ENCODE measurements at places on chromosomes 16 and 17. TPM values are rescaled to one million over a fixed set of nuclear protein-coding genes. Genes with fewer than 3 reads are reported as not detected.

- no peak for DNase-seq
These were observed 18.2 kb upstream of the METTL2A start for GRCh38 chr17:62405451-62405850.

WNK4 gene
- total RNA-seq, result not detected

RPA1 gene
- total RNA-seq, result 78.5 TPM

DNA sequence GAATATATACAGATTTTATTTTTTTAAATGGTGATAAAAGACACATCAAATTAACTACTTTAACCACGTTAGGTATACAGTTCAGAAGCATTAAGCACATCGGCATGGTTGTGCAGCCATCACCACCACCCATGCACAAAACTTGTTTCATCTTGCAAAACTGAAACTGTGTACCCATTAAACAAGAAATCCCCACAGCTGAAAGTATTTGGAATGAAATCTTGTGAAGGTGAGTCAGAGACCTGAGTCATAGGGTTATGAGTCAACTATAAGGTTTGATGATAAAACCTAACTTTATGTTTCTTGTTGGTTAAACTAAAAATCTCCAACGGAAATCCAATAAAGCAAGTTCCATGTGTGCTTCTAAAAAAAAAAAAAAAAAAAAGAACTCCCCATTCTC is 561.6 kb upstream of the PSMD7 start:
- peak; percentile 96 for DNase-seq

- no peak for DNase-seq
These were observed 4.3 kb downstream of the SDK2 start for GRCh38 chr17:73639932-73640331.

DNA sequence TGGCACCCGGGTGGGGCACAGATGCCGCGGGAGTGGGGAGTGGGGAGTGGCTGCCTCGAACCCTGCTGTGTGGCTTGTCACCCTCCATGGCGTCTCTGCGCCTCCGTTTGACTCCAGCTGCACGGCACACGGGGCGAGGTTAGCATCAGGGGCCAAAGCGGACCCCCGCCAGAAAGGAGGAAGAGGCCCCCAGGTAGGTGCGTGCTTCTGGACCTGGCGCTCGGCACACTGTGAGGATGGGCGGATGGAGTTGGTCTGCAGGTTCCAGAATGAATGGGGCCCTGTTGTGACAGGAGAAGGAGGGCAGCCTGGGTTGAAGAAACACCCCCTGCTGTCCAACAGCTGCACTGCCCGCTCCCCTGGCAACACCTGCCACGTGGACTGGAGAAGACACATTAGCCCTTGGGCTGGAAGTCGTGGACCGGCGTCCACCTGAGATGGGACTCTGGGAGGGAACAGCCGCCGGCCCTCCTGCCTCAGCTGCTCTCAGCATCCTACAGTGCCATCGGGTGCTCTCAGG is 9.4 kb upstream of the FASN start:
- no peak for DNase-seq

DNA sequence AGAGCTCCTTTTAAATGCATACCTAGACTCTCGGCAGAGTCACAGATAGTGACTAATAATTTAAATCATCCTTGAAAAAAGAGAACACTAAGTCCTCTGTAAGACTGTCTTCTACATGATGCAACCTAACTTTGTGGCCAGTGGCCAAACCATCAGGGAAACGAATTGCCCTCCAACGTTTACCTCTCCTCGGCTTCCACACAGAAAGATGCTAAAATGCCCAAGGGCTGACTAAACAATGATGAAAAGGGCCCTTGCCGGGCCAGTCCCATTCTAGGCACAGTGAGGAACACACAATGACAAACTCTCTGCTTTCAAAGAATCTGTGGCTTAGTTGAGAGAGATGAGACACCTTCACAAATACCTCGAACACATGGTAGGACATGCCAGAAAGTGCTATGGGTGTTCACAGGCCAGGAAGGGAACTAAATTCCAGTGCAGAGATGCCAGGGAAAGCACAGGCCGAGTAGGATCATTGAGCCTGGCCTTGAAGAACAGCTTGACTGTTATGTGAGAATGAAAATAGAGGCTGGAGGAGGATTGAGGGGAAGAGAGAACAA is 35.3 kb upstream of the PITPNM3 start:
- DNase-seq, result peak; percentile 98

DNA sequence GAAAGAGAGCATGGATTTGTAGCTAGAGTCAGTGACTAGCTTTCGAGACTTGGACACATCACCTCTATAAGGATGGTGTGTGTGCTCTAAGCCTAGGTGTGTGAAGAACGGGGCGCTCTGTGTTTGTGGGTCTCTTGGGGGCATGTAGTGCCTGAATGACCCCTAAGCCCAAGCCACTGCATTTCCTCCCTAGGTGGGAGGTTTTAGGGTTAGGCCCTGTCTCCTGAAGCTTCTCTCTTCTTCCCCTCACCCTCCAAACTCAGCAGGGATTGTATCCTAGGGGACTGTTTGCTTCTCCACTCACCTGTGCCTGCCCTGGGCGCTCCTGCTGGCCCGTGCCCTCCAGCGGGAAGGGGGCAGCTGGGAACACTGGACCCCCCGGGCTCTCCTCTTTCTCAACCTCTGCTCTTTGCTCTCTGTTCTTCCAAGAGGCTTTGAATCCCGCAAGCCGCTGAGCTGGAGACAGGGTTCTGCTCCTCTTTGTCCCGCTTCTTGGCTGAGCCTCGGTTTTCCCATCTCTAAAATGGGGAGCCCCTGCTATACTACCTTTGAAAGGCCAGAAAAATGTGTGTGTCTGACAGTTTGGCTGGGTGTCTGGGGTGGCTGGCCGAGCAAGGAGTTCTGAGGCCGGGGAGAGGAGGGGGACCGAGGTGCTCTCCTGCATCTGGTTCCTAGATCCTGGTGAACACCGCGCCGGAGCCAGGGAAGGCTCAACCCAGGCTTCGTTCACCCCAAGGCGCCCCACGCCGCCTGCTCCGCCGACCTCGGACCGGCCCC is 810 bp downstream of the CYGB start:
- no peak for DNase-seq

CMTM4 gene
- 81.7 TPM for total RNA-seq

- peak; percentile 23 for DNase-seq
These were observed 275.3 kb downstream of the PARN start for GRCh38 chr16:14354561-14355351.

GRCh38 chr16:50938932-50939331 is 197.0 kb downstream of the CYLD start:
- no peak for DNase-seq

CEP95 gene
- total RNA-seq, result 36.5 TPM

DNA sequence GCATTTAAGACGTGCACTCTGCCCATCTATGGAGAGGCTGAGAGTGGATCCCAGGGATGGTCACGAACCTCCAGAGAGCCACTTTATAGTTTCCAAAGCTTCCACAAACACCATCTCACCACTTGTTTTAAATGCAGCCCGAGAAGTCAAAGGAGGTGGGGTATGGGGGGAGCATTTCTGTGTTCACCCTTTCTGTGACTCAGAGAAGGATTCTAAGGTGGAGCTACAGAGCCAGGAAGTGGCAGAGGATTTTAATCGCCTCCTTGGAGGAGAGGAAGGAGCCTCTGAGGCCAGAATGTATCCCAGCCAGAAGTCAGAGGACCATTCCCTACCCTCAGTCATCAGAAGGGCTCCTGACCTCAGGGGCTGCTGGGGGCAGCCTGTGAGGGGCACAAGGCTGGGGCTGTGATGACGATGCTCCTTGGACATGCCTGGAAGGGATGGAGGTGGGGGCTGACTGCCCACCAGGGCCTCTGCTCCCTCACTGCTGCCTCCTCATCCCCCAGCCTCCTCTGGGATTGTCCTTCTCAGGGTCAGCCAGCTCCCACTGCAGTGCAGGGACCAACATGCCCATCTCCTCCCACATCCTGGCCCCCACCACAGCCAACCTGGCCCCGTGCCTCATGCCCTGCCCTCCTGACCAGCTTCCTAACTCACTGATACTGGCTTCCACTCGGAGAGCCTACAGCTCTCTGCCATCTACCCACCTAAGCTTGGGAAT is 2.8 kb downstream of the XYLT2 start:
- DNase-seq, result peak; percentile 48

DNA sequence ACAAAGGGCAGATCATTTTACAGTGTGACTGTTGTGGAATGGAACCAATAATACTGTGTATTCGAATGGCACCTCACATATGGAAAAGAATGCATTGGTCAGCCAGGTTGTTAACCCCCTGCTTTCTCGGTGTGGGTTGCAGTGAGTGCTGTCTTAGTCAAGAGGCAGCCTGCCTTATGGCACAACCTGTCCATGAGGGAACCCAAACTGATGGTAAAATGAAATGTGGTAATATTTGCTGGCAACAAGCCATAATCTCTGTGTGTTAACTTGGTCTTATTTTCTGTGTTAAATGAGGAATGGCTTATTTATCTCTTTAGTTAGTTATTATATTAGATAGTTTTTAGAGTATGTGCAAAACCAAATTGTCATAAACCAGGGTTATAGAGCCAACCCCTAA is 81.6 kb downstream of the TMC6 start:
- DNase-seq, result peak; percentile 8

DNA sequence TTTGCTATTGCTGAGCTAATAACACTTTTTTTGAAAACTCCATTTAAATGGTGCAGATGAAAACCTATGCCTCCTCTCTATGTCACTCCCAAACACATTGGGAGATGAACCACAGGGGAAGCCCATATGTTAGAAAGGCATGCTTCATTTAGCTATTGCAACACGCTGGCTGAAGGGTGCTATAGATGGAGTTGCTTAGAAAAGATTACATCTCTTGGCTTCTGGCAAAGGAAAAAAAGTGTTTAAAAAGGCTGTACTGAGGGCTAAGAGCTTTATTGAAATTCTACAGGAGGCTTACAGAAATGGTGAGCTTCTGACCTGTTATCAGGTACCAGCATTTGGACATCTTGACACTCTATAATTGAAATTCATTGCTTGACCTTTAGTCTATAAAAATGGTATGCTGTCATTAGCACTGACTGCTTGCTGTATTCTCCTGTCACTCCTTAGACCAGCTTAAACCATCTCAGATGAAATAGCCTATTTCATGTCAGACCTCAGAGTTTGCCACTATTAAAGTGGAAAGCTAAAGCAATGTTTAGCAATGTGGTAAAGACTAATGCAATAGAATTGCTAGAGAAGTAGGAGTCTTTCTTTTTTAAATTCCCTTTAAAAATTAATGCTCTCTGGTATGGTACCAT is 503.9 kb downstream of the CDH11 start:
- DNase-seq, result no peak

- DNase-seq, result no peak
These were observed 86.4 kb downstream of the SOCS1 start for GRCh38 chr16:11169641-11170040.

DNA sequence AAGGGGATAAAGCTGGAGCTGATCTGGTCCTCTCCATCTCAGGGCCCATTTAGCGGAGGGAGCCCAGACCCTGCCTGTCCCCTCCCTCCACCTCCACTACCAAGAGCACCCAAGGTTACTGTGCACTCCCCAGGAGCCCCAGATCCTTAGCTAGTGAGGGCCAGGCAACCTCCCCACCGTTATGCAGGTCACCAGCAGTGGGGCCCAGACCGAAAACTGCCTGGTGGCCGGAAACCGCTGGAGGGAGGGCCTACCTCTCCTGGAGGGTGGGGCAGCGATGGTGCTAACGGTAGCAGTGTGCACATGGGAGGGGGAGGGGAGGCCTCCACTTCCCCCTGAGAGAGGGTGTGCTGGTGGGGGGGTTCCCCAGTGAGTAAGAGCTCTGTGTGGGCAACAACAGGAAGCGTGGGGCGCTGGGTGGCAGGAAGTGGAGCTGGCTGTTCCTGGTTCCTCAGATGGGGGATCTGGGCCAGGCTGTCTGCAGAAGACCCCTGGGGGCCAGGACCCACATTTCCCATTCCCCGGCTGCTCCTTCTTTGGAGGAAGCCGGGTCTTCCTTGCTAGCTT is 4.4 kb downstream of the FMNL1 start:
- no peak for DNase-seq

GRCh38 chr16:23448392-23448791 is 4.6 kb downstream of the COG7 start:
- DNase-seq, result no peak

- DNase-seq, result no peak
These were observed 15.9 kb downstream of the ST6GALNAC2 start for GRCh38 chr17:76569607-76570279.

KRT33A gene
- total RNA-seq, result not detected

DNA sequence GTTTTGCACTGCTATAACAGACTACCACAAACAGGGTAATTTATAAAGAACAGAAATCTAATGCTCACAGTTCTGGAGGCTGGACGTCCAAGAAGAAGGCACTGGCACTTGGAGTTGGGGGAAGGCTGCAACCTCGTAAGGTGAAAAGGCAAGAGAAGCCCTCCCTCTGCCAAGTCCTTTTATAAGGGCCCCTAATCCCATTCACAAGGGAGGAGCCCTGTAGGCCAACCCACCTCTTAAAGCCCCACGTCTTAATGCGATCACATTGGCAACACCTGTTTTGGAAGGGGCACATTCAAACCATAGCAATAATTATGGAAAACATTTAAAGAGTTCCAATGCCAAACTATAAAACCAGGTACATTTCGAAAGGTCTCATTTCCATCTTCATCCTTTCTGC is 5.2 kb downstream of the PKD1L3 start:
- no peak for DNase-seq

DNA sequence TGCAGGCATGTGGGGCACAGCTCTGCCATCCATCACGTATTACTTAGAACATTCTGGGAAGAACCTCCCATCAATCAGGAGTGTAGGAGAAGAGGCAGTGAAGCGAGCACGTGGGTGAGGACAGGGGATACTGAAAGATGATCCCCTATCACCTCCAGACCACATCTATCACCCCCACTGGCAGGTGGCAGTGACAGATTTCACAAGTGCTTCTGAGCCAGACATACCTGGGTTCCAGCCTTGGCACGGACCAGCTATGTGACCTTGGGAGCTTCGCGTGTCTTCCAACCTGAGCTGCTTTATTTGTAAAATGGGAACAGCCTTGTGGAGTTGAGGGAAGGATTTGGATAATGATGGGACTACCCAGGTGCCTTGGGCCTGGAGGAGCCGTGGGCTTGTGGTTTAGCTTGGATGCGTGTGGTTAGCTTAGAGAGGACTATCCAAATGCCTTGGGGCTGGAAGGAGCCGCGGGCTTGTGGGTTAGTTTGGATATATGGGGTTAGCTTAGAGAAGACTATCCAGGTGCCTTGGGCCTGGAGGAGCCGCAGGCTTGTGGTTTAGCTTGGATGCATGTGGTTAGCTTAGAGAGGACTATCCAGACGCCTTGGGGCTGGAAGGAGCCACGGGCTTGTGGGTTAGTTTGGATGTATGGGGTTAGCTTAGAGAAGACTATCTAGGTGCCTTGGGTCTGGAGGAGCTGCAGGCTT is 206.4 kb downstream of the ENGASE start:
- no peak for DNase-seq

MILR1 gene
- total RNA-seq, result not detected

TEKT5 gene
- total RNA-seq, result 0.33 TPM

MAFG gene
- total RNA-seq, result 19.8 TPM

HOXB6 gene
- under 0.01 TPM for total RNA-seq

DNA sequence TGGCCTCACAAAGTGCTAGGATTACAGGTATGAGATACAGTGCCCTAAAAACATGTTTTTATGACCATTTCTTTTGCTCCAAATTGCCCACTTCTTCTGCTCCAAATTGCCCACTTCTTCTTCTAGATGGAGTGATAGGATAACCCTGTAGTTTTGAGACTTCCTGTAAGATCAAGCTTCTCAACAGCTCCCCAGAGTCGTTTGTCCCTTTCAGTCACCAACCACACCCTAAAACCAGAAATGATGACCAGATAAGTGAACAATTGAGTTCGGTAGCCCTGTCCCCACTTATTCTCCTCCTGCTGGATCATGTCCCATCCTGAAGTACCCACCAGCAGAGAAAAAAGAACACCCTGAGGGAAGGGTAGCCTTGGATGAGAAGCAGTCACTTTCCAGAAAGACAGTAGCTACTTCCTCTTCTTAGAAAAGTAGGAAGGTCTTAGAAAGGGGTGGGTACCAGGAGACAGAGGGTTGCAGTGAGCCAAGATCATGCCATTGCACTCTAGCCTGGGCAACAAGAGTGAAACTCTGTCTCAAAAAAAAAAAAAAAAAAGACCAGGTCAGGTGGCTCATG is 2.5 kb downstream of the ODAD4 start:
- no peak for DNase-seq

Measured in mammary epithelial cell (primary cell).